Daoy (cell line): ENCODE measurements at places on chromosomes 11 and 22. TPM values are rescaled to one million over a fixed set of nuclear protein-coding genes. Genes with fewer than 3 reads are reported as not detected.

PLET1 gene
- total RNA-seq = not detected in 2 replicates

CCDC15 gene
- total RNA-seq = 5.8 and 7.3 TPM in 2 replicates

DEUP1 gene
- not detected in 2 replicates for total RNA-seq

UPK3A gene
- total RNA-seq = not detected in 2 replicates

C11orf86 gene
- total RNA-seq = not detected in 2 replicates

GRAP2 gene
- 0.11 TPM in 1 of 2 replicates, not detected in the other for total RNA-seq

PYGM gene
- not detected in 2 replicates for total RNA-seq

TSGA10IP gene
- not detected in 2 replicates for total RNA-seq

TMEM121B gene
- total RNA-seq = 0.11 and 0.21 TPM in 2 replicates

SLC22A9 gene
- not detected in 2 replicates for total RNA-seq

RASL10A gene
- total RNA-seq = 0.11 and 0.39 TPM in 2 replicates

HSPA8 gene
- 3,732 and 4,213 TPM in 2 replicates for total RNA-seq

TYR gene
- not detected in 2 replicates for total RNA-seq

SLC22A6 gene
- total RNA-seq = not detected in 2 replicates

NAP1L4 gene
- 79.1 and 88.6 TPM in 2 replicates for total RNA-seq

SCGB1A1 gene
- not detected in 2 replicates for total RNA-seq

ASCL2 gene
- not detected in 2 replicates for total RNA-seq

SMIM38 gene
- not detected in 2 replicates for total RNA-seq

PANX2 gene
- 0.48 and 1.5 TPM in 2 replicates for total RNA-seq

MRPL40 gene
- total RNA-seq = 46.2 and 60.5 TPM in 2 replicates

TMEM191C gene
- total RNA-seq = 0.51 TPM in 1 of 2 replicates, not detected in the other

FOLR2 gene
- not detected in 2 replicates for total RNA-seq

OR8D4 gene
- total RNA-seq = not detected in 2 replicates

TTC36 gene
- 0.69 TPM in 1 of 2 replicates, not detected in the other for total RNA-seq

NXF1 gene
- total RNA-seq = 28.4 and 29.3 TPM in 2 replicates

SCN3B gene
- total RNA-seq = 0.24 and 0.34 TPM in 2 replicates

SULT4A1 gene
- 1.0 and 2.2 TPM in 2 replicates for total RNA-seq

C11orf87 gene
- not detected in 2 replicates for total RNA-seq

TPBGL gene
- total RNA-seq = not detected in 2 replicates

MUC15 gene
- total RNA-seq = 0.36 TPM in 1 of 2 replicates, not detected in the other

OR8H2 gene
- total RNA-seq = not detected in 2 replicates

GAS2L1 gene
- total RNA-seq = 10.0 and 11.1 TPM in 2 replicates

TMEM191B gene
- total RNA-seq = 27.4 TPM in 1 of 2 replicates, not detected in the other

KRTAP5-2 gene
- total RNA-seq = not detected in 2 replicates

APOA1 gene
- 0.11 TPM in 1 of 2 replicates, not detected in the other for total RNA-seq

PTPN5 gene
- total RNA-seq = 0.29 TPM in 1 of 2 replicates, not detected in the other

SOX10 gene
- total RNA-seq = not detected in 2 replicates

OR5B21 gene
- total RNA-seq = not detected in 2 replicates

CSNK2A3 gene
- 1.3 and 2.4 TPM in 2 replicates for total RNA-seq

LGALS12 gene
- not detected in 2 replicates for total RNA-seq

UPB1 gene
- 0.06 TPM in 1 of 2 replicates, not detected in the other for total RNA-seq

CBLIF gene
- total RNA-seq = not detected in 2 replicates

FGF19 gene
- total RNA-seq = not detected in 2 replicates

CHRNA10 gene
- 0.27 and 0.86 TPM in 2 replicates for total RNA-seq

OR6T1 gene
- total RNA-seq = not detected in 2 replicates

TPH1 gene
- total RNA-seq = 0.06 and 5.6 TPM in 2 replicates

SHISAL1 gene
- 6.8 and 8.7 TPM in 2 replicates for total RNA-seq

ZNF280A gene
- 0.06 TPM in 1 of 2 replicates, not detected in the other for total RNA-seq

CEND1 gene
- 0.51 and 1.2 TPM in 2 replicates for total RNA-seq

PNPLA5 gene
- total RNA-seq = not detected in 2 replicates
